Kidney tubule cell (primary cell): ENCODE measurements at places on chromosomes 2 and 18.

DNA sequence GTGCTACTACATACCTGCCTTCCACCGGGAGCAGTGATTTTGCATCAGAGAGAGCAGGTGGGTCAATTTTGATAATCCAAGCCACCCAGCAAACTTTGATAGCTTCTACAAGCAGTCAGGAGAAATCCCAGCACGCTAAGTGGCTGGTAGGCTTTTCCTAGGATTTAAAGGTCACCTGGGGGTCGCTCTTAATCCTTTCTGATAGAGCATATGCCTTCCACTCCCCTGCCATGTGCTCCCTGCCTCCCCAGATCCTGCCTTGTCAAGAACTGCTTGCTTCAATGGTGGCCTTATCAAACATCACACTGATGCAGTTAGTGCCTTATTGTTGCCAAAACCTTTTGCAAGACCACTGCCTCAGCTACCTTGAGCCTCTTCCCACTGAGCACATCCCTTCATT lies 462.3 kb upstream of the MEX3C start:
- no peak for DNase-seq

DNA sequence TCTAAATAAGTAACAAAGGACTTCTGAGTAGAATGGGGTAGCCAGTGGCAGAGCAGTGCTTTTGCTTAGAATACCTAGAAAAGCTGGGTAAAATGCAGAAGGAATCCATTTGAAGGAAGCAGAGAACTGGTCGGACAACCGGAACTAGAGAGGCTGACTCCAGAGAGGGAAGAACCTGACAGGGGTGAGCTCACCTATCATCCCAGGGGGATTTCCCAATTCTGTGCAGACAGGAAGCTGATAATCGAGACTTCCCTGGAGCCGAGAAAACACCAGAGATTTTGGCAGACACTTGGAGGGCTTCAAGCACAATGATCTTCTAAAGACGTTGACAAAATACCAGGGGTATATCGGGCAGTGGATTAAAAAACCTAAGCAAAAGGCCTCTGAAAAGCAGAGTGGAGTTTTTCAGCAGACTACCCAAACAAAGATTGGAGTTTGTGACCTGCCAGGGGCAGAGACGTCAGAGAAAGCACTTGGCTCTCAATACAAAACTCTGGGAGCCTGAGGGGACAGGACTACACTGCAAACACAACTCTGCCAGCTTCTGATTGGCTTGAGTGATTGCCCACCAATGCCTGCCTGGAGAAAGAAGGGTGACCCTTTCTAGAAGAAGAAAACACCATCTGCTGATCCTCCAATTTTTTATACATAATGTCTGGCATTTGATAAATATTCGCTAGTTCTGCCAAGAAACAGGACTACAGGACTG lies 67.5 kb upstream of the TTN start:
- DNase-seq: peak; percentile 65

DNA sequence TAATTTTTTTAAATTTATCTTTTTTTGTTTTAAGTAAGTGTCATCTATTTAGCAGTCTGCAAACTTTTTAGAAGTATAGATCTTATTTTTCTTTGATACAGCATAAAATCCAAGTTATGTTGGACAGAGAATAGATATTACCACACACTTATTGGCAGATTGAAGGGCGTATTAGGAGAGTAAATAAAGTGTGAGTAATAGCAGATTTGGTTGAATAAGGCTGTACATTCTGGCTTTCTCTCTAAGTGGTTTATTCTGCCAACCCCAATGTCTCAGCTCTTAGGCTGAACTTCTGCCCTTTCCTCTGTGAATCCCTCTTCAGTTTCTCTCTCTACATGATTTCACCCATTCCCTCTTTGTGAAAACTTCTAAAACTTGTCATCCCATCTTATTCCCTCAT lies 651.2 kb downstream of the DCC start:
- DNase-seq: no peak

DNA sequence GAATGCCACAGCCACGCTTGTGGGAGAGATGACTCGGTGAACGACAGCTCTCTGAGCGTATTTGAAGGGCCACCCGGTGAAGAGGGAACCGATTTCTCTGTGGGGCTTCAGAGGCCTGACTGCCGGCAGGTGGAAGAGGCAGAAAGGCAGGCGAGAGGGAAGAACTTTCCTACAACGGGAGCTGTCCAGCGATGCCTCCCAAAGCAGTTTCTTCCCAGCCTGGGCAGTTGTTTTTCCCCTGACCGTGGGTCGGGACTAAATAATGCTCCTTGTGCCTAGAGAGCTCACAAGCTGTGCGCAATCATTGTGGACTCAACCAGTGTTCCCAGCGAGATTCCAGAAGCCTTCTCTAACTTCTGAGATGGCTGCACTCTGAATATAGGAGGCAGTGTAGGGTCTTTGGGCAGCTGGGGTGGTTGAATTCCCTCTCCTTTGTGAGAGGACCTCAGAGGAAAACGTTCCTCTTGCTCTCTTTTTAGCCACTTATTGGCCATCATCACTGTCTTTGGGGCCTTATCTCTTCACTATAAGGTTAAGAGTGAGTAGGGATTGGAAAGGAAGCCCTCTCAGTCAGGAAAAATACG lies 710 bp downstream of the SEC11C start:
- DNase-seq: no peak

- peak; percentile 70 for DNase-seq
Observed at GRCh38 chr18:62324917-62325805, at the start of gene TNFRSF11A. Gene TNFRSF11A, plus strand, starts transcription at chr18:62325310. Its CDS starts 43 bp downstream, at chr18:62325353.

GRCh38 chr2:38262069-38262871 lies 114.8 kb downstream of the ATL2 start:
- DNase-seq: no peak

- no peak for DNase-seq
Observed at GRCh38 chr2:68537011-68537410, 69.6 kb downstream of the APLF start.

GRCh38 chr18:57570162-57570561 lies 16.3 kb downstream of the FECH start:
- no peak for DNase-seq

- DNase-seq: peak; percentile 23
Observed at GRCh38 chr2:99644419-99644787, 154.6 kb upstream of the REV1 start.

- no peak for DNase-seq
Observed at GRCh38 chr2:240198226-240198625, 57.8 kb upstream of the OTOS start.

DNA sequence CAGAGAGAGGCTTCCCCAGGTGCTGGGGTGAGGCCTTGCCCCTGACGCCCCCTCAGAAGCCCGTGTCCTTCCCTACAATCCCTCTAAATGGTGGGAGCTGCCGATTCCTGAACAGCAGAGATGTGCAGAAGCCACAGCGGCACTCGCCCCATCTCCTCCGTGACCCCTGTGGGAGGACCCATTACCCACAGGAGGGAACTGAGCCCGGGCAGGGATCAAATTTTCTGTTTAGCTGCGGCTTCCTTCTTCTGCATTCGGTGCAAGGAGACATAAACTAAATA lies 181.2 kb upstream of the RAB6C start:
- DNase-seq: no peak

DNA sequence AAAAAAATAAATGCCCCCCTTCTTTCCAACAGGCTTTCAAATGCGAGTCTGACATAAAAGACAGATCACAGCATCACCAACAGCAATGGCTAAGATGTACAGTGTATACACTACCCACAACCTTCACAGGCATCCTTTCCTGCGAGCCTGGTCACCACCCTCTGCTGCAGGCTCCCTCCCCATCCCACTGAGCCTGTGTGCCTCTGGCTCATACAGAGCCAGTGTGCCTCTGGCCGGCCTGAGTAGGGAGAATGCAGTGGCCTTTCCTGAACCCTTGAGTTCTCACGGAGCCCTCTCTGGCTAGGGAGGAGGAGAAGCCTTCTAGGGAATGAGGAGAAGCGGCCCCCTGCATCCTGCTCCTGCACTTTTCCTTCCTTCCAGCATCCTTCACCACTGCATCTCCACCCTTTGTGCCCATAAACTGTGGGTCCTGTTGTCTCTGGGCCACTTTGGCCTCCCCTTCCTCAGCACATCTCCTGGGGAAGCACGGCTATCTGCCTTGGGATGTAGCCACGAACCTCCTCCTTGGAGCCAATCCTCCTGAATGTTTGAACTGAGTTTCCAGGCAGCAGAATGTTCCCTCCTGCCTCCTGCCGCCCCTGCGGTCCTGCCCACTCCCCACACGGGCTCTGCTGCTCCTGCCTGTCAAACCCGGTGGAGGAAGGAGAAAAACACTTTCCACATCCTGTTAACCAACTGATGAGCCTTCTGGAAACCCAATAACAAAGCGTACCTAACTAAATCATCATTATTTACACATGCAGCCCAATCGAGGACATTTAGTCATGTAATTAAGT lies 22.5 kb downstream of the GYPC start:
- no peak for DNase-seq

DNA sequence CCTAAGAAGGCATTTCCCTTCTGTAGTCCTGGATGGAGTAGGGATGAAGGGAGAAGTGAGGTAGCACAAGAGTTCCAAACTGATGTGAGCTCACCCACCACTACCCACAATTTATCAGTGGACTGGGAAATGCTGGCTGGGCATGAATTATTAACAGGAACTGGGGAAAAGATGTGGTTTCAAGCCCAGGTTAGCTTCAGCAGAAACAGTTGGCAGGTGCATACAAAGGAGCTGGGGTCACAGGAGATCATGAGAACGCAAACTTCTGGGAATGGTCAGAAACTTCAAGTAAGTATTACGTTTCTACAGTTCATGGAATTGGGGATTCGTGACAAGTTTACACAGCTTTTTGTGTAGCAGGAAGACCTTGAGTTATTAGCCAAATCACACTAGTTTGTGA lies 5.4 kb downstream of the CCDC141 start:
- no peak for DNase-seq

- peak; percentile 7 for DNase-seq
Observed at GRCh38 chr18:41150316-41150715, 804.7 kb upstream of the PIK3C3 start.

DNA sequence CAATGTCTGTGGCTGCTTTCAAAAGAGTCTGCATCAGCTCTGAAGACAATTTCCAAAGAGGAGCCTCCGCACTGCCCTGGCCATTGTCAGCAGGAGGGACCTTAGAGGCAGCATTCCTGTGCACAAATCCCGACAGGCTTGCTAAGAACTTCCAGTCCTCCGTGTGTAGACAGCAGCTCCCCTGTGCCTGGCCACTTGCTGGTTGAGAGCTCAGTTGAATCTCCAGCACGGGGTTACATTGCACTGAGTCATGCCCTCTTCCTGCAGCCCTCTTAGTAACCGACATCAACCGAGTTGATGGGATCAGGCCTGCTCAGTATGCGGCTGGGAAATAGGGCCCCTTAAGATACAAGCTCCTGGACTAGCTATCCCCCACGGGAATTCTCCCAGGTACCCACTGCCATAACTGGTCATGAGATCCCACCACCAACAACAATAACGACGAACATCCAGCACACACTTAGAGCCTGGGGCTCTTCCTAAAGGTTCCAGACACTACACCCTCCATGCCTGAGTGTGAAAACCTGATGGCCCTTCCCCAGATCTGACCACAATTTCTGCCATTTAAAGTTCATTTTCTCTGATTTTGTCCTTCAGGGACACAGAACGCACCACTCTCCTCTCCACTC lies 12.0 kb downstream of the ATP6V1B1 start:
- peak; percentile 79 for DNase-seq

GRCh38 chr18:69951182-69951581 lies 3.5 kb upstream of the CD226 start:
- DNase-seq: peak; percentile 58

- DNase-seq: peak; percentile 97
Observed at GRCh38 chr18:58525517-58525916, 103.4 kb downstream of the ALPK2 start.

- no peak for DNase-seq
Observed at GRCh38 chr2:236306825-236307540, 42.8 kb upstream of the ASB18 start.

DNA sequence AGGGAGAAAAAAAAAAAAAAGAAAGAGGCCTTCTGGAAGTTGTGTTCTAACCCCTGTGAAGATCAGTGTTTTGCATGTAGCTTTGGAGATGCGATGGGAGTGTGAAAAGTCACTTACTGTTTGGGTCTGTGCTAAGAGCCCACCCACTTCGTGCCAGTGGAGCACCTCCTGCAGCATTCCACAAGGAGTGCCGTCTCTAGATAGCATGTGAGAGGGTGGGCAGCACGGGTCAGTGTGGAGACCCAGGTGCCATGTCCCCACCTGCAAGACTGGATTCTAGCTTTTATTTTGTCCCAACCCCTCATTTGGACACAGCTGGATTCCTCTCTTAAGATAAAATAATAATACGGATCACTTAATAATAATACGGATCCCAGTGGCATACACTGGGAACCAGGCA lies 12.5 kb upstream of the TMEM185B start:
- DNase-seq: no peak

- no peak for DNase-seq
Observed at GRCh38 chr2:84999553-84999955, 28.6 kb downstream of the KCMF1 start.

GRCh38 chr2:148675708-148676107 lies 31.2 kb downstream of the EPC2 start:
- no peak for DNase-seq

DNA sequence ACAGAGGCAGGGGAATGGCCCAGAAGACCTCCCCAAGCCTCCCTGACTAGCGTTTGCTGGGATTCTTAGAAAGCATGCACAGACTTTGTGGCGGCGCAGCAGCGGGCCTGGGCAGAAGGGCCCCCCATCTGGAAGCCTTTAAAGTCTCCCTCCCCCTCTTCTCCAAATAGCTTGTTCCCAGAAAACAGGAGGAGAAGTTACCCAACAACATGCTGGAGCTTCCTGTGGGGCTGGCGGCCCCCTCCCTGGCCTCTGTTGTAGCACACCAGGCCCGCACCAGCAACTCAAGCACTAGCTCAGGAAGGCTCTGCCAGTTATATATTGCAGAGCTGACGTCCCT lies 334.8 kb downstream of the DYSF start:
- DNase-seq: no peak

- peak; percentile 98 for DNase-seq
Observed at GRCh38 chr18:27413495-27414401, 228.6 kb upstream of the CHST9 start.

DNA sequence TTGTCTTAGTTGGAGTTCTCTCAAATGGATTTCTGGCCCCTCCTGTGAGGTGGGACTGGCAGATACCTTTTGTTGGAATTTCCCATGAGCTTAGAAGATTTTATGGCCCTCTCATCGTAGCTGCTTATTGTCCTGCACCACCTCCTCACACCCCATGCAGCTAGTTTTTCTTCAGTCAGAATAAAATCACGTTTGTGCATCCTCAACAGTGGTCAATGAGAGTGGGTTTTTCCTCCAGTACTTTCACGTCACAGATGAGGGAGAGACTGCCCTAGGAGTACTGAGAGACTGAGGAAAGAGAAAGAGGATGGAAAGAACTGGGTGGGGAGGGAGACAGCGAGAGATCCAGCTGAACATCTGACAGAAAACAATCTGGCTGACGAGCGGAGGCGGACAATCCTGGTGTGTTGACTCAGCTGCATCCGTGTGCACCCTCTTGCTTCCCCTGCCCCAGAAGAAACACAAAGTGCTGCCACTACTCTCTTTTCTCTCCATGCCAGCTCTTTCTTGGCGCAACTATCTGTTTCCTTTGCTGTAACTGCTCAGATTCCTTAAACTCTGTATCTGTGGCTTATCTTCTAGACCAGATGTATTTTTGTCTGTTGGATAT lies 7.4 kb downstream of the RAPGEF4 start:
- DNase-seq: no peak
